Urinary bladder (tissue), 4 donors: ENCODE measurements at places on chromosomes 11 and 22.

GRCh38 chr22:27801616-27802345 lies at the start of gene MN1:
TSS of gene MN1 (minus strand) at chr22:27801756. CDS start at chr22:27800543, 1,213 bp downstream.
- no peak for DNase-seq

DNA sequence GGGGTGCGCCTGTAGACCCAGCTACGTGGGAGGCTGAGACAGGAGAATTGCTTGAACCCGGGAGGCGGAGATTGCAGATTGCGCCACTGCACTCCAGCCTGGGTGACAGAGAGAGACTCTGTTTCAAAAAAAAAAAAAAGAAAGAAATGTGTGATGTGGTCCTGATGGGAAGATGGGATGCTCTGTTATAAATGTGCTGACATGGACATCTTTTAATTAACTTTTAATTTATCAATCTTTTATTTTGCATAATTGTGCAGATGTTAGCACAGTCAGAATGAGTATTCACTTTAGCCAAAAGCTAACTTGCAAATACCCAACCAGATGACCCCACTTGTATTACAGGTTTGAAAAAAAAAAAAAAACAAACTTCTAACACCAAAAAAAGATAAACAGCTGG lies 23.8 kb upstream of the USP47 start:
- DNase-seq = no peak

GRCh38 chr11:93547773-93548172 lies 4.6 kb upstream of the SMCO4 start:
- no peak for DNase-seq

DNA sequence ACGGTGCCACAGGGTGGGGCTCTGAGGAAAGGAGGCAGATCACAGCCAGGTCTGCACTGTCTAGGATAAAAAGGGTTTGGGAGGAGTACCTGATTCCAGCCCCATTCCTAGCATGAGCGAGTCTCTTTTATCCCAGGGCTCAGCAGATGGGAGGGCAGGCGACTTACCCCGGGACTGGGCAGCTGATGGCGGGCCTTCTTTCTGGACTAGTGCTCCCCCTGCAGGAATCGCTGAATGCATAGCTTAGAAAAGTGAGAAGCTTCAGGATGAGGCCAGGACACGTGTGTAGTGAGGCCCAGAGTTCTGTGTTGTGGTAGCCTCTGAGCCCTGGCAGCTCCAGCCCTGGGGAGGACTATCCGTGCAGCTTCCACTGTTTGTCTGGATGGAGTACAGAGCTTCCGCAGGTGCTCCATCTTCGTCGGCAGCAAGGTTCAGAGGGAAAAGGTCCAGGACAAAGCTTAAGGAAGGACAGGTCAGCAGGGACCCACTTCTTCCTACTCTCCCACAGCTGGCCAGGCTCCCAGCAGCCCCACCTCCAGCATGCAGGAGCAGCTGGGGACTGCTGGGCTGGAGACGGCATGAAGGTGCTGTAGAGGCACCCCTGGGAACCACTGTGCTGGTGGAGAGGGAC lies 30.4 kb downstream of the COMMD9 start:
- peak; percentile 8 for DNase-seq

- no peak for DNase-seq
Observed at GRCh38 chr11:128361451-128362020, 225.8 kb downstream of the ETS1 start.

GRCh38 chr22:50694099-50694605 lies 21.5 kb downstream of the SHANK3 start:
- DNase-seq = no peak

DNA sequence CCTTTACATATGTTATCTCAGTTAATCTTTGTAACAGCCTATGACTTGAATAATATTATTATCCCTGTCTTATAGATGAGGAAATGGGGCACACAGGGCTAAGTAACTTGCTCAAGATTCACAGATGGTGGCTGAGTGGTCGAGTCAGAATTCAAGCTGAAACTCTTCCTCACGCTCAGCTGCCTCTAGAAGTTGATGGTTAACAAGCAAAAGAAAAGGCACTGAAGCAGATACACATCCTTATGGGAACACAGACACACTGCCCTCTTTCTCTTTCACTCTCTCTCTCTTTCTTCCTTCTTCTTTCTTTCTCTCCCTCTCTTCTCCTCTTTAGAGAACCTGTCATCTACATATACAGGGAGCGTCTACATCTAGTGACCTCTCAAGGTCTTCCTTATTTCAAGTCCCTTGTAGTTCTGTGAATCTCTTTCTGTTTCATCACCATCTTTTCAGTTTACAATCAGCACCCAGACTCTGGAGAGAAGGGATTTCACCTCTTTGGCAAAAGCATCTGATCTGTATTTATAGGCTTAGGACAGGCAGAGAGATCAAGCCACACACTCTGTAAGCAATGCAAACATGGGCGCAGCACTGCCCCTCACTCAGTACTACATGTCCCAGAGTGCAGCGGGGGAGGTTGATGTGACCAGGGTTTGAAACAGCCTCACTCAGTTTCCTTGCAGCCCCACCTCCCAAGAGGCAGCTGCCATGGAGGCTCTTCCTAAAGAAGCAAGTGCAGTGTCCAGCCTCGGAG lies 75.7 kb downstream of the GRAMD1B start:
- DNase-seq = no peak
